ENCODE measurements at places on chromosomes 5 and 9. TPM values are rescaled to one million over a fixed set of nuclear protein-coding genes. Genes with fewer than 3 reads are reported as not detected.

The SLC36A3 gene
- not detected for total RNA-seq

The PCDHGB6 gene
- total RNA-seq: 0.09 TPM

The RASEF gene
- total RNA-seq: 9.6 TPM

The GRIN3A gene
- not detected for total RNA-seq

The GPRIN1 gene
- total RNA-seq: 8.1 TPM

The FOXD4 gene
- 0.56 TPM for total RNA-seq

The GMCL2 gene
- total RNA-seq: not detected

The WWC1 gene
- total RNA-seq: 79.0 TPM

The DMRT3 gene
- total RNA-seq: not detected

The SOHLH1 gene
- not detected for total RNA-seq

The AHRR gene
- total RNA-seq: 2.6 TPM

The CAMK4 gene
- not detected for total RNA-seq

The ZDHHC11B gene
- total RNA-seq: 1.3 TPM

The PCDHGA3 gene
- total RNA-seq: not detected

The GPBP1 gene
- total RNA-seq: 44.7 TPM

The ANKRD34B gene
- not detected for total RNA-seq

The BTNL3 gene
- not detected for total RNA-seq

The BAAT gene
- total RNA-seq: 0.43 TPM

The SGCD gene
- total RNA-seq: 4.5 TPM

The PCDHGA7 gene
- 1.1 TPM for total RNA-seq

The NR5A1 gene
- not detected for total RNA-seq

The CCNI2 gene
- 0.14 TPM for total RNA-seq

The TRIM7 gene
- total RNA-seq: 29.4 TPM

The GADD45G gene
- 0.42 TPM for total RNA-seq

The RASGRF2 gene
- 2.1 TPM for total RNA-seq

The OR1Q1 gene
- total RNA-seq: not detected

The MLANA gene
- total RNA-seq: not detected

The FRRS1L gene
- total RNA-seq: 0.30 TPM

All from A549 treated with RU486 at 1 μM for 4 hours (cell line).